Activated naive CD8-positive, alpha-beta T cell treated with anti-CD3 and anti-CD28 coated beads, Interleukin-2, amount 10 ng/mL, durations not matched to agents 7 days and 5 days (primary cell): ENCODE measurements at places on chromosomes 5 and 9. TPM values are rescaled to one million over a fixed set of nuclear protein-coding genes. Genes with fewer than 3 reads are reported as not detected.

FOXD4 gene
- total RNA-seq, result 0.17 TPM

DNA sequence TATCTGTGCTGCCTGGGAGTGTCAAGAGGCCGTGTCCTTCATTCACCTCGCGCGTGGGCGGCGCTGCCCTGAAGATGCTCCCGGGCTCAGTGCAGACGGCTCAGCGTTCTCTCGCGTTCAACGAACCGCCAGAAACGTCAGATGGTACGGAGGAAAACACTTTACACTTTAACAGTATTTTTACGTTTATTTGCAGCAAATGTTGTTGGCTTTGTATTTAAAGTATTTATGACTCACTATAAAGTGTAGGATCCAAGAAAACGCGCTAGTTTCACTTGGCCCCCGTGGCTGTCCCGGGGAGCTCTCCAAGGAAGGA, 544 bp upstream of the ERCC6L2 start:
- H3K4me1 ChIP-seq, result peaks cover 23% of the 10 kb centered on the region
- no peak overlapping the region for H3K27ac ChIP-seq
- H3K4me3 ChIP-seq, result no peak overlapping the region
- no peaks in the 10 kb centered on the region for H3K27me3 ChIP-seq
- peak; percentile 67 for DNase-seq
- peaks cover 43% of the 10 kb centered on the region for H3K36me3 ChIP-seq

- H3K4me1 ChIP-seq, result peaks cover 5% of the 10 kb centered on the region
- no peak overlapping the region for H3K4me3 ChIP-seq
- peaks cover 15% of the 10 kb centered on the region for H3K27me3 ChIP-seq
- no peak overlapping the region for H3K27ac ChIP-seq
- no peaks in the 10 kb centered on the region for H3K36me3 ChIP-seq
- peak; percentile 60 for DNase-seq
Measured at GRCh38 chr9:127418037-127418471, 6.1 kb upstream of the ZNF79 start.

DNA sequence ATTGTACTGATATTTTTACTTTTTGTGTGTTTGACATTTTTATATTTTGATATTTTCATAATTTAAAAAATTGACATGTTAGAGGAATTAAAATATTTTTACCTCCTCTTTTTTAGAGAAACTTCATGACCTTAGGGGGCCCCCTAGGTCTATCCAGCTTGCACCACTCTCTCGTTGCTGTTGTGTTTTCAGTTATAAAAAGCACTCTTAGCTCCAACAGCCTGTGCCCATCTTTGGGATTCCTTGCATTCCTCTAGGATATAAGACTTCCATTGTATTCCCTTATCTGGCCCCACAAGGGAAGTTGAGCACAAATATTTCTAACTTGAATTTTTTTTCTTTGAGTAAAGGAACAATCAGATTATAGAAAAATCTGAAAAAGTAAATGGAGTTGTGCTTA, 245.3 kb downstream of the SH3GL2 start:
- no peaks in the 10 kb centered on the region for H3K36me3 ChIP-seq
- no peaks in the 10 kb centered on the region for H3K27me3 ChIP-seq
- no peak overlapping the region for H3K27ac ChIP-seq
- no peak overlapping the region for H3K4me3 ChIP-seq

GRAMD2B gene
- 5.2 TPM for total RNA-seq

GRCh38 chr5:1291611-1292080, 3.2 kb downstream of the TERT start:
- H3K4me1 ChIP-seq, result no peaks in the 10 kb centered on the region
- no peak overlapping the region for H3K4me3 ChIP-seq
- no peak for DNase-seq
- peaks cover 11% of the 10 kb centered on the region for H3K27me3 ChIP-seq

PCDHGA8 gene
- total RNA-seq, result 0.11 TPM

PAIP2 gene
- total RNA-seq, result 108 TPM
